ENCODE measurements at places on chromosomes 1 and 21.

DNA sequence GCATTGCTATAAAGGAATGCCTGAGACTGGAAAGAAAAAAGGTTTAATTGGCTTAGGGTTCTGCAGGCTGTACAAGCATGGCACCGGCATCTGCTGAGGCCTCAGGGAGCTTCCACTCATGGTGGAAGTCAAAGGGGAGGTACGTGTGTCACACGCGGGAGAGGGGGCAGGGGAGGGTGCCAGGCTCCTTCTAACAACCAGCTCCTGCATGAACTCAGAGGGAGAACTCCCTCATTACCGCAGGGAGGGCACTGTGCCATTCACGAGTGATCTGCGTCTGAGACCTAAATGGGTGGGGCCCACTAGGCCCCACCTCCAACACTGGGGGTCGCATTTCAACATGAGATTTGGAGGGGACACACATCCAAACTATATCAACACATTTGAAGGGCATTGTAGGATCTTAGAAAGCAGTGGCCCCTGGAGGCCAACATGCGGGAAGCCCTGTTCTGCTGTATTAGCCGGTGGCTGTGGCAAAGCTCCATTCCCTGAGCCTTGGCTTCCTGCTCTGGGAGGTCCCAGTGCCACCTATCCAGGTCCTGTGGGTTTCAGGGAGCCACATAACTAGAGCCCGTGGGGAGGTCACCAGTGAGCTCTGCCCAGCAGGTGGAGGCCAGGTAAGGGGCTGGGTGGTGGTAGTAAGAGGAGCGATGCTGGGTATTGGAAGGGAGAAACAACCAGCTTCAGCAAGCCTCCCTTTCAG lies 10.0 kb downstream of the WNT3A start:
- no peak for DNase-seq

- DNase-seq, result no peak
Measured at GRCh38 chr1:63547621-63548294, 24.4 kb downstream of the EFCAB7 start.

- DNase-seq, result no peak
Measured at GRCh38 chr1:232554409-232554808, 75.5 kb downstream of the SIPA1L2 start.

DNA sequence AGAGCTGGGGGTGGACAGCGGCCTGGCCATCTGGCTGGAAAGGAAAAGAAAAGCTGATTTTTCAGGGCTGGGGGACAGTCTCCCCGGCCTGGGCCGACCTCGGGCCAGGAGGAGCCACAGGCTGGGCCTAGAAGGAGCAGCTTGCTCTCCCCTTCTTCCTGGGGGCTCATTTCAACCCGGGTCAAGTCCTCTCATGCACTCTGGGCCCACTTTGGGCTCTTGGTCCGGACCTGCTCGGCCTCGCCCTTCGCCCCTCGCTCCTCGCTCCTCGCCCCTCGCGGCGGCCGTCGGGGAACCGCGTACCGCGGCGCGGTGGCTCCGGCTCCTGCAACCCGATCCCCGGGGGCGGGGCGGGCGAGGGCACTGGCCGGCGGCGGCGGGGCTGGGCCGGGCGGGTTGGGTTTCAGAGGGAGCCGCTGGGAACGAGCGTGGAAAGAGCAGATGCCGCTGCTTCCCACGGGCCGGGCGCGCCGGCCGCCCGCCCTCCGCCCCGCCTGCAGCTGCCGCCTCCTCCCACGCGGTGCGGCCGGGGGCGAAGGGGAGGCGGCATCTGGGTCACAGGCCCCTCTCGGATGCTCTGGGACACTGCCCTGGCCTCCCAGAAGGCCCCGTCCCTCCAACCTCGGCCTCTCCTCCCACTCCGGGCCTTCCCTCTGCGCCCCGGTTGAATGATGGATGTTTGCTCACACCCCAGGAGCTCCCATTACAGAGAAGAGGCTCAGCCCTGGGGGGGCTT lies 6.6 kb downstream of the HEYL start:
- no peak for DNase-seq

DNA sequence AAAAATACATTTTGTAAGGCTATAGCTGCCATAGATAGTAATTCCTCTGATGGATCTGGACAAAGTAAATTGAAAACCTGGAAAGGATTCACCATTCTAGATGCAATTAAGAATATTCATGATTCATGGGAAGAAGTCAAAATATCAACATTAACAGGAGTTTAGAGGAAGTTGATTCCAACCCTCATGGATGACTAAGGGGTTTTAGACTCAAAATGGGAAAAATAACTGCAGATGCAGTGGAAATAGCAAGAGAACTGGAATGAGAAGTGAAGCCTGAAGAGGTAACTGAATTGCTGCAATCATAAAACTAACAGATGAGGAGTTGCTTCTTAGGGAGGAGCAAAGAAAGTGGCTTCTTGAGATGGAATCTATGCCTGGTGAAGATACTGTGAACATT lies 230.8 kb downstream of the KCTD3 start:
- DNase-seq, result no peak

DNA sequence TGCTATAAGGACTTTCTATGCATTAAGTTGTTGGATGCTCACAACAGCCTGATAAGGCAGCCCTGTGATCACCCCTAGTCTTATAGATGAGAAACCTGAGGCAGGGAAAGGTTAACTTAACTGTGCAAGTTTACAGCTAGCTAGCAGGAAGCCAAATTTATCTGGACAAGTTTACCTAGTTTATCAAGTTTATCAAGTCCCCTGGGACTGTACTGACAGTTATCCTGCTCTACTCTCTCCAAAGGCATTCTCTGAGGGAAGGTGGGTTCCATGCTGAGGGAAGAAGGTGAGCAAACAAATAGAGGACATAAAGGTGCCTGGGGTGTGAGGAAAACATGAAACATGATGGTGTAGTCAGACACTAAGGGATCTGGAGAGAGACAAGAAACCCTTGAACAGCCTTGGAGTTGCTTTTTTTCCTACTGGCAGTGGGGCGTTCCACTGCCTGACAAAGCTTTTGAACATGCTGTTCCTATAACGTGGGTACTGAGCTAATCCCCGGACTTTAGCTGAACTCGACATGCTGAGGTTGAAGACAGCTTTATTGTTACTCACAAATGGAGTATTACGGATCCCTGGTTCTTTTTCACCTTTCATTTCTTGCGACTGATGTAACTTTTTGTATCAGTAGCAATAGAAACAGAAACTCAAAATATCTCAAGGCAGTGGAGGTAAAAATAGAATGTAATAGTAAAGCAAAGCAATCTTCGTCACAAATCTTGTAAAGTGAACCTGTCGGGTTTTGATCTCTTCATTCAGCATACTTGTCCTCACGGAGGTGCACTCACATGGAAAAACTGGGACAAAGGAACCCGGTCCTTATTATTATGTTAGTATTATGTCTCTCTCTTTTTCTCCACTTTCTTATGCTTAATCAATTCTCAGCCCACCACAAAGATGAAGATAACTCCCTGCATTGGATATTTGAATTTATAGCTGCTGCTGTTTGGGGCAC lies 42.4 kb upstream of the ESRRG start:
- DNase-seq, result no peak

- DNase-seq, result no peak
Measured at GRCh38 chr1:228784181-228784580, 48.9 kb downstream of the RHOU start.

GRCh38 chr1:45306319-45306718 lies 20.4 kb upstream of the HPDL start:
- DNase-seq, result no peak

DNA sequence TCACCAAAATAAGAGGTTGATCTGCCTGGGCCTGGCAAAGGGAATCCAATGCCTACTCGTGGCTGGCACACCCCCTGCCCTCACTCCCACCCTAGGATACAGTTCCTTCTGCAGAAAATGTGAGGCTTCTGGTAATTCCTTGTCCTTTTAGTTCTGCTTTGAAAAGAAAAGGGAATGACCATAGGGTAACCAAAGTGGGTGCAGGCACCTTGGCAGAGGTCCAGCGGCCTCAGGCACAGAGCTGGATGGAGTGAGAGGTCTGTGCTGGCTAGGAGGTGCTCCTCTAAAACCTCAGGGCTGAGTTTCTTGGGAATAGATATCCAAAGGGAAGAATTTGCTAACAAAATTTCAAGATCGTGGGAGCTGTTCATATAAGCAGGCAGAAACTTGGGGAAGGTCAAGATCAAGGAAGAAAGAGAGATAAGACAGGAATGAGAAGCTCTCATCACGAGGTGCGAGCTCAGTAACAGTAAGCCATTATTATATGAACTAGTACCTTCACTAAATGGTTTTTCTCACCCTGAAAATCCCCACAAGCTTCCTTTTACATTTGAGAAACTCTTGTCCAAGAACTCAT lies 293.1 kb upstream of the LYPLAL1 start:
- no peak for DNase-seq

GRCh38 chr1:198849093-198849492 lies 210.3 kb downstream of the PTPRC start:
- DNase-seq, result no peak

- DNase-seq, result peak; percentile 45
Measured at GRCh38 chr1:54413295-54413694, 7.1 kb upstream of the SSBP3 start.

- DNase-seq, result no peak
Measured at GRCh38 chr1:116825720-116826438, 71.6 kb downstream of the CD2 start.

- no peak for DNase-seq
Measured at GRCh38 chr1:2859881-2860430, 58.5 kb upstream of the TTC34 start.

- DNase-seq, result no peak
Measured at GRCh38 chr21:19833082-19833481, 1165.1 kb upstream of the NCAM2 start.

- no peak for DNase-seq
Measured at GRCh38 chr1:14098294-14098913, 398.4 kb downstream of the PRDM2 start.

DNA sequence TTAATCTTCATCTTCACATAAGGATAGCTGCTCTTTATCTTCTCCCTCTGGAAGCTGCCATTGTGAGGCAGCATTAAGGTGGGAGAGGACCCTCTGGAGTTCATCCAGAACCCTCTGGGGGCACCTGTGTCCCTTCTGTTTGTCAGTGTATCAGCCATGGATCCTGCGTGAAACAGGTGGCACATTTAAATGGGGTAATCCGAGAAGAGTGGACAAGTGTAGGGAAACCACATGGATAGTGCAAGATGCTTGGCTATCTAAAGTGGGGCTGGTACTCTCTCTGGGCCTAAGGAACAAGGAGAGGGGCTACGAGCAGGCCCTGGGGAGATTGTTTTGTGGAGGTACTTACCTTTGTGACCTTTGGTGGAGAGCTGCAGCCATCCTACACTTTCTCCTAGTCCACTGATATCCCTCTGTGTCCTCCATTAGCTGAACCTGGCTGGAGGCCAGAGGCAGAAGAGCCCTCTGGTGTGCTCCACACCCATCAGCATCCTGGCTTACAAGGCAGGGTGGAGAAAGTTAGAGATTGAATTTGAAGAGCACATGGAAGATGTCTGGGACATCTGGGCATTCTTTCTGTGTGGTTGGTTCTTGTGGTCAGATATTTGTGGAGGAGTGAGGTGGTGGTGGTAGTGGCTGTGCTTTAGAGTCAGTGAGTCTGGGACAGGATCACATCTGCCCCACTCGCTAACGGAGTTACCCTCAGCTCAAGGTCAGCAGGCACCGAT lies 117.7 kb downstream of the FGGY start:
- DNase-seq, result no peak

GRCh38 chr21:39332175-39332574 lies 16.7 kb downstream of the HMGN1 start:
- no peak for DNase-seq

- no peak for DNase-seq
Measured at GRCh38 chr1:200749090-200749489, 10.4 kb downstream of the CAMSAP2 start.

- peak; percentile 23 for DNase-seq
Measured at GRCh38 chr1:52332411-52332810, 33.6 kb downstream of the CC2D1B start.

- no peak for DNase-seq
Measured at GRCh38 chr21:23402929-23403520, 2204.3 kb downstream of the MRPL39 start.

GRCh38 chr1:209411491-209411929 lies 172.0 kb upstream of the CAMK1G start:
- DNase-seq, result peak; percentile 84

- DNase-seq, result no peak
Measured at GRCh38 chr1:86464819-86465218, 3.9 kb upstream of the CLCA1 start.

GRCh38 chr21:44980562-44981489 lies 41.0 kb downstream of the SLX9 start:
- no peak for DNase-seq

DNA sequence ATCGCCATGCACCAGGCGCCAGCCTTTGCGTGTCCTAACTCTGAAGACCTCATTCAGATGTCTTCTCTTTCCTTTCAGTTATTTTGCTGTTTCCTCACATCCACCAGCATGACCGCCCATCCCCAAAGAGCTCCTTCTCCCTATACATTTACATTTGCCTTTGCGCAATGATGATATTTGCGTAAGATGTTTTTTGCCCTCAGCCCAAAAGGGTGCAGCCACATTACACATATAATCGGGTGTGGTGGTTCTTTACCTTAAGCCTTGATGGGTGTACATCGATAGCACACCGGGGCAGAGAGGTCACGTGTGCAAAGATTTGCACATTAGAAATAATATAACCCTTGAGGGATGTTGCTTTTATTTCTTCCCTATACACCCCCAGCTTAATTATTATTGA lies 192.8 kb downstream of the HUNK start:
- no peak for DNase-seq

DNA sequence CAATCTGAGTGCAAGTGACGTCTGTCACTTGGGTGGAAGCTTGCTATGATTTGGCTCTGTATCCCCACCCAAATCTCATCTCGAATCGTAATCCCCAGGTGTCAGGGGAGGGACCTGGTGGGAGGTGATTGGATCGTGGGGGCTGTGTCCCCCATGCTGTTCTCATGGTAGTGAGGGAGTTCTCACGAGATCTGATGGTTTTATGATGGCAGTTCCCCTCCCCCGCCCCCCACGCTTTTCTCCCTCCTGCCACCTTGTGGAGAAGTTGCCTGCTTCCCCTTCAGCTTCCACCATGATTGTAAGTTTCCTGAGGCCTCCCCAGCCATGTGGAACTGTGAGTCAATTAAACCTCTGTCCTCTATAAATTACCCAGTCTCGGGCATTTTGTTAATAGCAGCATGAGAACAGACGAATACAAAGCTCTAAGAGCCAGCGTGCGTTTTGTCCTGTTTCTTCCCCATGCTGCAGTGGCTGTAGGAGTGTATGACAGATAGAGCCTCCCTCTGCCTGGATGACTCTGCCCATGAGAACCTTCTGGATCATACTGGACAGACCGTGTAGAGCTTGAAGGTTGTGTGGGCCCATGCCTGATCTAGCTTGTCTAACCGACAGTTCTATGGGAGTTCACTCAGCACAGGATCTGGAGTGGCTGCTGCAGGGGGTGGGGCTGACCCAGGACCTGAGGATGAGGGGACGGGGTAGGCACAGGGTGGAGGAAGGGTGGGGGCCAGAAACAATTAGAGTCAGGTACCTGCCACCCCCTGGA lies 139.7 kb upstream of the ERRFI1 start:
- no peak for DNase-seq

DNA sequence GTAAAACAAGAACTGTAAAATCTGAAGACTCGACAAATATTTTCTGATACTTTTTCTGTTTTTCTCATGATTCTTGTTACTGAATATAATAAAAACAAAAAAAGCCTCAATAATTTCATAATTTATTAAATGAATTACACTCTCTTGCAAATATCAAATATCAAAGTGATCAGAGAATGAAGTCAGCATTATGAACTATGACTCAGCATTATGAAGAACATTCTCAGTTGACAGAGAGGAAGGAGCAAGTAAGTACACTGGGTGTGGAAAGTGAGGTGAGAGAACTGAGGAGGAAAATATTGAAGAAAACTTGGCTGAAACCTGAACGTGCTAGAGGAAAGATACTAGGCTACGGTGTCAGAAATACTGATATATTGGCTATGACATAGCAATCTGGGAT lies 529.5 kb downstream of the KCNT2 start:
- DNase-seq, result no peak

GRCh38 chr1:3465091-3465934 lies 10.8 kb downstream of the ARHGEF16 start:
- DNase-seq, result no peak
